ENCODE measurements at places on chromosomes 4 and X. TPM values are rescaled to one million over a fixed set of nuclear protein-coding genes. Genes with fewer than 3 reads are reported as not detected.

LGI2 gene
- total RNA-seq, result 3.8 TPM

GRCh38 chr4:77880784-77881183 is 18.2 kb downstream of the MRPL1 start:
- no peak for DNase-seq

DNA sequence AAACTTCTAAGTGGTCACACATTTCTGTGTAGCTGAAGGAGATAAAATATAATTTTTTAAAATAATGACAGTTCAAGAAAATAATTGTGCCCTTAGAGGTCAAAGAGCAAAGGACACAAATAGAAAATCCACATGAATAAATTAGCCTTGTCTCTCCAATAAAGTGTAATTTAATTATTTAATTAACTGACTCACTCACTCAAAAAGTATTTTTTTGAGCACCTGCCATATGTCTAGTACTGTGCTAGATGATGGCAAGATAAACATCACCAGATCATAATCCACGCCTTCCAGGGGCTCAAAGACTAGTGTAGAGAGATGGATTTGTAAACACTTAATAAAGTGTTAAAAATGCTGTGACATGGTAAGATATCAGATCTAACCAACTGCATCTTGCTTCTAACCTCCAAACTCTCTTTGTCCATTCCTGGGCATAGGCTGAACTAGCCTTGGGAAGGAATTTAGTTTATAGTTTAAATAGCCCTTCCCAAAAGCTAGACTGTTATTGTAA is 112.5 kb downstream of the SCLT1 start:
- no peak for DNase-seq

AWAT2 gene
- total RNA-seq, result not detected

TRIM60 gene
- total RNA-seq, result not detected

GRCh38 chr4:126708716-126709115 is 924.0 kb upstream of the INTU start:
- DNase-seq, result no peak

CXCL5 gene
- not detected for total RNA-seq

- no peak for DNase-seq
Observed at GRCh38 chrX:78307665-78308064, 19.7 kb downstream of the CYSLTR1 start.

SERPINA7 gene
- not detected for total RNA-seq

DNA sequence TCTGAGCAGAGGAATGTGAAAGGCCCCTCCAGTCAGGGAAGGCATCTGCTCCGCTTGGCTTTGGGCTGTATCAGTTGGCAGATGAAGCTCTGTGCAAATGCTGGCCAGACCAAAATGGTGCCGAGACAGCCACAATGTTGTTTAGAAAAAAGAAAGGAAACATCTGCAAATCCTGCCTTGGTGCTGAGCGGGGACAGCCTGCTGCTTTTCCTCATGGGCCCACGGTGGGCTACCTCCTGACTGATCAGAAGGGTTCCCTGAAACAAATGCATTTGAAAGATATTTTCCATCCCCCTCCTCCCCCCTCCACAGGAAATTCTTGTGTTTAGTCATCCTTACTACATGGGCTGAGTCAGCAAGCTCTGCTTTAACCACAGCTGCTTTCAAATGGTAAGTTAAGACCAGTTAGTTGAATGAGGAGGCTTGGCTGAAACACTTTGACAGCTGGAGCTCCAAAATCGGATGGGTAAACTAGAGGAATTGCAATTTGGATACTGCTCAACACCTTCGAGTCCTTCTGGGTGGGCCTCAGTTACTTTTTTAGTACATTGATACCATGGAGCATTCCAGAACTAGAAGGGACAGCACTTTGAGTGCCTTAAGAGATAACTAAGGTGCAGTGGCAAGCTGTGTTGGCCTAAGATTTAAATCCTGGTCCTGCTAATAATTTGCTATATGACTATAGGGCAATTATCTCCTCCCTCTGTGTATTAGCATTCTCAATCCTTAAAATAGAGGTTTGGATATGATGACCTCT is 36.0 kb downstream of the PLAC1 start:
- DNase-seq, result no peak

GRCh38 chrX:17459008-17459611 is 84.1 kb downstream of the NHS start:
- DNase-seq, result no peak

GRCh38 chr4:15118292-15118691 is 116.0 kb downstream of the CPEB2 start:
- DNase-seq, result no peak

DNA sequence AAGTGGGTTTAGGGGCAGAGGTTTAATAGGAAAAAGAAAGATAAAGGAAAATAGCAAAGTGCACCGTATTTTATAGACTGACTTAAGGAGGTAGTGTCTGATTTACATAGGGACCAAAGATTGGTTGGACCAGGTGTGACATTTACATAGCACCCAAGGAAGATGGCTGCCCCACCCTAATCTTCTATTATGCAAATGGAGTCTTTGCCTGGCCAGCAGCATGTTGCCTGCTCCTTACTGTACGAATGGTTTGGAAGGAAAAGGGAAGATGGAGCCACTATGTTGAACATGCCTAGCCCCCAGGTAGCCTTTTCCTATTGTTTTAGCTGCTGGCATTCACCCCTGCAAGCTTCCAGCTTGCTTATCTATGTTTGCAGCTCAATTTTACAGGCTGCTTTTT is 146.2 kb upstream of the PDE5A start:
- DNase-seq, result no peak

DNA sequence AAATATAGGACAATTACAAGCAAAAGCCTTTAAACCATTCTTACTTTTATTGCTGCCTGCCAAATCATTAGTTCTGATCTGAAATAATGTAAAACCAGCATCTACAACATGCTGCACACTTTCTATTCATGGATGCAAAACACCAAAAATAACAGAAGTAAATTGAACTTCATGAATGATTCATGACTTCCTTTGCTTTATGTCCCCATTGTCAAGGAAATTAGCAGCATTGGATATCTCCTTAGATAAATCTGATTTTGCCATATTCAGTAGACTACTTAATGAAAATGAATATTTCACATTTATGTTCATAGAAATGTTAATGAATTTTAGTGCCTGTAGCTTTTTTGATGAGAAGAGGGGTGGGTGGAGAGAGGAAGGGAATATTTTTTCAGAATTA is 132.6 kb downstream of the COMMD8 start:
- DNase-seq, result no peak

DNA sequence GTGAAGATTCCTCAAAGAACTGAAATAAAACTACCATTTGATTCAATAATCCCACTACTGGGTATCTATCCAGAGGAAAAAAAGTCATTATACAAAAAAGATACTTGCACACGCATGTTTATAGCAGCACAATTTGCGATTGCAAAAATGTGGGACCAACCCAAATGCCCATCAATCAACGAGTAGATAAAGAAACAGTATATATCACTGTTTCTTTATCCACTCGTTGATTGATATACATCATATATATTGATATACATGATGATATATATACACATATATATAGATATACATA is 13.6 kb upstream of the AFP start:
- DNase-seq, result no peak

FBXO8 gene
- 19.1 TPM for total RNA-seq

DNA sequence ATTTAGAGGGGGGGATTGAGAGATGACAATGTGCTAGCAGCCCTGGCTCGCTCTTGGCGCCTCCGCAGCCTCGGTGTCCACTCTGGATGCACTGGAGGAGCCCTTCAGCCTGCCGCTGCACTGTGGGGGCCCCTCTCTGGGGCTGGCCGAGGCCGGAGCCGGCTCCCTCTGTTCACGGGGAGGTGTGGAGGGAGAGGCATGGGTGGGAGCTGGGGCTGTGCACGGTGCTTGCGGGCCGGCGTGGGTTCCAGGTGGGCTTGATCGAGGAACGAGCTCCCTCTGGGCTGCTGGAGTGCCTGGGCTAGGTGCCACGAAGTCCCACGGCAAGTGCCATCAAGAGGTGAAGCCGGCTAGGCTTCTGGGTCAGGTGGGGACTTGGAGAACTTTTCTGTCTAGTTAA is 6.9 kb downstream of the C4orf46 start:
- no peak for DNase-seq

AKAP14 gene
- total RNA-seq, result not detected

DNA sequence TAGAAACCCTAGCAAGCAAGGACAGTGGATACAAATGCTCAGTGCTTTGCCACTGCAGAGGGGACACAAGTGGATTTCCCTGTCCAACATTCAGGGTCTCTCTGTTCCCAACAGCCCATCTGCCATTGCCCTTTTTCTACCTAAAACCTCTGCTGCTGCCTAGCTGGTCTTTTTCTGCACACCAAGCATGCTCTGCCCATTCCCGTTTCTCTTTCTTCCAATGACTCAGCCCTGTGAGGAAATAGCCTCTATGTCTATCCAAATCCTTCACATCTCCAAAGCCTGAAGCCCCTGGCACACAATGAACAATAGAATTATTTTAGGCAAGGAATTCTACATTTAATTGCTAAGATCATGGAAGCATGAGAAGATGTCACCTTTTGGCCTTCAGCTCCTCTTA is 5.7 kb upstream of the AMELX start:
- DNase-seq, result no peak

DNA sequence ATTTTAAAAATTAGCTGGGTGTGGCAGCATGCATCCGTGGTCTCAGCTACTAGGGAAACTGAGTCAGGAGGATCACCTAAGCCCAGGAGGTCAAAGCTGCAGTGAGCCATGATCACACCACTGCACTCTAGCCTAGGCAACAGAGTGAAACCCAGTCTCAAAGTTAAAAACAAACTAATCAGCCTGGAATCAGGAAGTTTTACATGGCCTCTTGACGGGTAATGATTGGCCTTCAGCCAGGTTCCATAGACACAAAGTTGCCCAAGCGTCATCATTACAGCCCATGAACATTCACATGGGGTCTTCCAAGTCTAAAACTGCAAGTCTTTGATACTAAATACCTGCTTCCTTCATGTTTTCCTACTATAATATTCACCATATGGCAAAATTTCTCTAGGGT is 10.0 kb upstream of the RGN start:
- DNase-seq, result no peak

TLR10 gene
- 0.09 TPM for total RNA-seq

DNA sequence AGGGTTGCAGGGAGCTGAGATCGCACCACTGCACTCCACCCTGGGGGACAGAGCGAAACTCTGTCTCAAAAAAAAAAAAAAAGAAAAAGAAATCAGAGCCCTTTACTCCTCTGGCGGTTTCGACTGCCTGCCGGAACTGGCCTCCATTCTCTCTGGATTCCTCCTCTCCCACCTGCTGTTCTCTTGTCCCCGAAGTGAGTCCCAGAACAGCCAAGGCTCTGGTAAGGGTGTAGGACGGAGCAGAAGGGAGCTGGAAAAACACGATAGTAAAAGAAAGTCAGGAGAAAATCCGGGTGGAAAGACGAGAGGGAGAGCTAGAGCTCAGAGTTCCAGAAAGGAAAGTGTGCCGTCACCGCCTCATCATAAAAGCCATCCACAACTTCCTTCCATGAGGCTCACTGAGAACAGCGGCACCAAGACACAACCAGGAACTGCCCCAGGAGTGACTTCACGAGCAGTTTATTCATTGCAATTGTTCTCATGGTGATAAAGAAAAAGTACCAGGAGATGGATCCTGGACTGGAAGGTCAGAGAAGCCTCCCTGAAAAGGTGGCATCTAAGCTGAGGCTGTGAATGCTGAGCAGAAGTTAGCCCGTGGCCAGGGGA is 12.3 kb downstream of the TLR3 start:
- DNase-seq, result no peak

DNA sequence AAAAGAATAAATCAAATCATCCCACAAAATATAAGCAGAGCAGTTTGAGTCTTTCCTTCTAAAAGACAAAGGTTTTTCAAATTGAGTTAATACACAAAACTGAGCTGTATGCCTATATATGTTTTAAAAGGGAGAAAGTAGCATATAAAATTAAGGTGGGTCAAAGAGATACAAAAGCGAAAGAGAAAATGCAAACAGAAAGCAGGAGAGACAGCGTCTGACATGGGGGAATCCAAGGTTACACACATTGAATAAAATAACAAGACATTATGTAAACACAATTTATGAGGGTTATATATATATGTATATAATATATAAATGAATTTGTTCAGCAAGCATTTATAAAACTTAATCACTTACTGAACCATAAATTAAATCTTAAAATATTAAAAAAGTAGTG is 276.1 kb upstream of the LCORL start:
- DNase-seq, result no peak

DNA sequence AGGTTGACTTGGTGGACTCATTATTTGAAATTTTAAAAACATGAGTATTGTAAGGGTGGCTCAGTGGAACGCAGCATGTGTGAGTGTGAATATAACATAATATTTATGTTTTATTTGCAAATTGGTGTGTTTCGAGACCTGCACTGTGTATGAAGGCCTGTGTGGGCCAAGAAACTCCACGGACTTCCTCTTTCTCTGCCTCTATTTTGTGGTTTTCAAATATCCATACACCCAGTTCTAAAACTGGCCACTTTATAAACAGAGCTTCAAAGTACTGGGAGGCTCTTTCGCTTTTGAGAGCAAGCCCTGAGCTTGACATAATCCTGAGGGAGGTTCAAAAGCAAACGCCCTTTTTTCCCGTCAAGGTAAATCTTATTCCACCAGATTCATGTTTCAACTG is 187.7 kb downstream of the GPAT3 start:
- no peak for DNase-seq

- DNase-seq, result no peak
Observed at GRCh38 chr4:173934933-173935620, 348.4 kb downstream of the FBXO8 start.

POU4F2 gene
- not detected for total RNA-seq

ACTRT1 gene
- total RNA-seq, result not detected

GRCh38 chr4:52203351-52203750 is 152.2 kb downstream of the SPATA18 start:
- no peak for DNase-seq

- no peak for DNase-seq
Observed at GRCh38 chr4:165312506-165312905, 15.0 kb upstream of the MSMO1 start.

- DNase-seq, result no peak
Observed at GRCh38 chr4:111919639-111920038, 225.6 kb upstream of the FAM241A start.

DNA sequence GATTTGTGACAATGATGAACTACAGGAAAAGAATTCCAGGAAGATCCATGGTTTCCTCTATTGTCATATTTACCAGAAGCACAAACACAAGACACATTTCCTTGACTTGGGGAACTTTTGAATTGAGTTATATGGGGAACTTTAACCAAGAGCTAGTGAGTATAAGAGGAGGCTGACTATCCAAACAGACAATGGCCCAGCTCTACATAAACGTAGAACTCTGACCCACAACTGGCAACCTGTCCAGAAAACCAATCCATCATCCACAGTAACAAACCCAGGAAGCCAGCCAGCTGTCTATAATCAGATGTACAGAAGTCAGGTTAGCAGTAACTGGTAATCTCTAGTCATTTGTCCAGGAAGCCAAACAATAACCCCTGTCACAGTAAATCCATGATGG is 167.0 kb upstream of the CPEB2 start:
- DNase-seq, result no peak

HEPH gene
- 11.1 TPM for total RNA-seq

DNA sequence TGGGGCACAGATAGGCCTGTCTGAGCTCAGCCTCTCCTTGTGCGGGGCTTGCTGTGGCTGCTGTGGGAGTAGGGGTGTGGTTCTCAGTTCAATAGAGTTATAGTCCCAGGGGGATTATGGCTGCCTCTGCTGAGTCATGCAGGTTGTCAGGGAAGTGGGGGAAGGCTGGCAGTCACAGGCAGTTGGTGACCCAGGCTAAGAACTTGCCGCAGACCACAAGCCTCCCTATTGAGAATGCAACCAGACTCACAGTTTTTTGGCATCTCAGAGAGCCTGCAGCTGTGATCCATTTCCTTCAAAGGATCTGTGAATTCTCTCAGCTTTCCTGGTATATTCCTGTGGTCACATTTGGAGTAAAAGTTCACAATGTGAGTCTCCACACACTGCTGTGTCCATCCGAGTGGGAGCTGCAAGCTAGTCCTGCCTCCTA is 364.9 kb downstream of the ZNF674 start:
- DNase-seq, result no peak
